MCF 10A (cell line): ENCODE measurements at places on chromosomes 1 and 21.

DNA sequence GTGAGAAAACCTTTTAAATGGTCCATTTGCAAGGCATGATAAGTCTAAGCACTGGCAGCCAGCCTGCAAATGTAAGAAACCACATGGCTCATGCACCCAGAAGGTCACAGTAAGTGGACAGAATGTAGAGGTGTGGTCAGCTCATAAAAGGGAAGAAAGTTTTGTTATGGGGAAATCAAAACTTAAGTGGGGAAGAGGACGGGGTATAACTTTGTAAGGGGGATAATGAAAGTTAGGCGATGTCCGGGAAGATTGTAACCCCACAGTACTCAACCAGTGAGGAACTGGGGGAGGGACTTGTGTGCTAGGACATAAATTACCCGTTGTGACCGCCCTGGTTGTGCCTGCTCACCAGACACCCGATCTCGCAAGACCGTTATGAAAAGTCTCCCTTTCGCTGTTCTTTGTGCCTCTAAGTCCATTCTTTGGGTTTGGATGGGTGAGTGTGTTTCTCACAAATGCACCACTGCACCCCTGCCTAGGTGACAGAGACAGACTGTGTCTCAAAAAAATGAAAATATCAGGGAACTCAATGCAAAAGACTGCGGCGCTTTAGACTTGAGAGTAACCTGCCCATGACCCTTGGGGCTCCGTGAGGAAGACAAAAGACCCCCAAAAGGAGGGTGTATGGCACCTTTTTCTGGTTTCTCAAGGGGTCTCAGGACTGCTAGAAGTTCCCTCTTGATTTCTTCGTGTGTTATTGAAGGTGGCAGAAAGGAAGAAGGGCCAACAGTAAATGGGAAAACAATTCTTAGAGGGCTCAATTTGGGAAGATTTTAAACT is 28.6 kb upstream of the ZNF496 start:
- no peak for DNase-seq

- no peak for DNase-seq
Observed at GRCh38 chr1:238226810-238227209, 336.1 kb upstream of the ZP4 start.

DNA sequence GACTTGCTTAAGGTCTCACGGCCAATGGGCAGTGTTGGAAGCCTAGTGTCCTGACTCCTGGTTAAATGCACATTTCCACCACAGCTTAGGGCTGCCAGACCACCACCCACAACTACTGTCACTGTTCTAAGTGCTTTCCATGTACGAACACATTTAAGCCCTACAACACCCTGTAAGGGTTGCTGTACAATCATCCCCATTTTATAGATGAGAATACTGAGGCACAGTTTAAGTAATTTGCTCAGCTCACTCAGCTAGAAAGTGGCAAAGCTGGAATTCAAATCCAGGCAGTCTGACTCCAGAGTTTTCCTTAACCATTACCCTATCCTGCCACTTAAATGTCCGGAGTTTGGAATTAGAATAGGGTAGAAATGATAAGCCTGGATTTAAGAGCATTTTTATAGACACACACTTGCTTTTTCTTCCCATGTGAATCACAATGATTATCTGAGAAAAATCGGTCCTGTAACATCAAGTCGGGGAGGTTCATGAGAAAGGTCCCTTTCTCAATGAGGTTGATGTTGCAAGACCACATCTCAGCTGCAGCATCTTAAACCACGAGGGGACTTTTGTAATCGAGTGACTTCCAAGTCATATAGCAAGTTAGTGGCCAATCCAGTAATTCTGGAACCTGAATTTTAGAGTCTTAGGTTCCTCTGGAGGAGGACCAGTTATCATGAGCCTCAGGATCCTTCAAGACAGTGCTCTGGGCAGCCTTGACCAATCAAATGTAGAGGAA is 8.6 kb downstream of the E2F2 start:
- no peak for DNase-seq

DNA sequence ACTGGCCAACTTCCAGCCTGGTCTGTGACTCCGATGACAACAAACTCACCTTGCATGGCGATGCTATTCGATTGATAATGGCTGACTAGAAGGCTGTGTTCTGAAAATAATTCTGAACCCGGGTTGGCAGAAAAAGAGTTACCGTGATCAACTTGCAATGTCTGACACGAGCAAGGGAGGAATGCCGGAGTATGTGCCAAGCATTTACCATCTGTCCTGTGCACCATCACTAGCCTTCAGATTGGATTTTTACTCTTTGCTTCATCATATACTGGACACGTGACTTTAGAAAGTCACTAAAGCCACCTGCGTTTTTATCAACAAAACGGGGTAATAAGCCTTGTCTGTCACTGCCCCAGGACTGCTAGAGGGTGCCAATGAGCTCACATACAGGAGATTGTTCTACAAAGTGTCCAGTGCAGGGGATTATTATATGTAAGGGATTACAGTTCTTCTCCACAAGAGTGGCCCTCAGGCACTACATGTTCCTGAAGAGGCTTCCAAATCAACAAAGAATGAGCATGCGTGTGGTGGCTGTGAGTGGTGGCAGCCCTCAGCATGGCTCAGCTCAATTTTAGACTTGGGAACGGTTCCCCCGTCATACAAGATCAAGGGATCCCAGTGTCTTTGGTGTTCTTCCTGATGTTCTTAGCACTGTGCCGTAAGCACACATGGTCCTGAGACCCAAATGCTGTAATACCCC is 35.8 kb downstream of the SSBP3 start:
- no peak for DNase-seq

GRCh38 chr1:20095564-20096434 is 23.5 kb downstream of the PLA2G2D start:
- no peak for DNase-seq

GRCh38 chr1:162822391-162823200 is 32.1 kb downstream of the HSD17B7 start:
- peak; percentile 27 for DNase-seq
